PC-9 (cell line): ENCODE measurements at places on chromosomes 11 and 22.

DNA sequence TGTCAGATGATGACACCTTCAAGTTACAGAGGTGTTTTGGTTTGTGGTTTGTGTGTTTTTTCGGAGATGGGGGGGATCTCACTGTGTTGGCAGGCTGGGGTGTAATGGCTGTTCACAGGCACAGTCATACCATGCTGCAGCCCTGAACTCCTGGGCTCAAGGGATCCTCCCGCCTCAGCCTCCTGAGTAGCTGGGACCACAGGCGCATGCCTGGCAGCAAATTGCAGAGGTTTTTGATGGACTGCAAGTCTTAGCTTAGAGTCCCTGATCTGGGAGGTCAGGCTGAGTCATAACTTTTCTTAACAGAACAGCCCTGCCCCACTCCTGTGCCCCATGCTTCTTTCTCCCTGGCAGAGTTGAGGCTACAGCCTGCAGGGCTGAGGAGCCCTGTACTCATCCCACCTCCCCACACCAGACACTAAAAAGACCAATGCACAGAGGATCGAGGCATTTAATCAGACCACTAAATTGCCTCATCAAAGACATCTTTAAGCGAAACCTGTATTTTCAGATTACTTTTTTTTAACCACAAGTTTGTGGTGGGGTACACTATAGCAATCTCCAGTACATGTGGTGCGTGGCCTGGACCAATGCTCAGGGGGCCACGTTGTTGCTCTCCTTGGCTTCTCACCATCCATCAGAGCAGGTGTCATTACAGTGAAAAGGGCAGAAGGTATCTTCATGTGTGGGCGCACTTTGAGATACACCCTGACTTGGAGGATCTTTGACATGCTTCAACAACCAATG, 17.1 kb upstream of the ADORA2A start:
- DNase-seq, result no peak

DNA sequence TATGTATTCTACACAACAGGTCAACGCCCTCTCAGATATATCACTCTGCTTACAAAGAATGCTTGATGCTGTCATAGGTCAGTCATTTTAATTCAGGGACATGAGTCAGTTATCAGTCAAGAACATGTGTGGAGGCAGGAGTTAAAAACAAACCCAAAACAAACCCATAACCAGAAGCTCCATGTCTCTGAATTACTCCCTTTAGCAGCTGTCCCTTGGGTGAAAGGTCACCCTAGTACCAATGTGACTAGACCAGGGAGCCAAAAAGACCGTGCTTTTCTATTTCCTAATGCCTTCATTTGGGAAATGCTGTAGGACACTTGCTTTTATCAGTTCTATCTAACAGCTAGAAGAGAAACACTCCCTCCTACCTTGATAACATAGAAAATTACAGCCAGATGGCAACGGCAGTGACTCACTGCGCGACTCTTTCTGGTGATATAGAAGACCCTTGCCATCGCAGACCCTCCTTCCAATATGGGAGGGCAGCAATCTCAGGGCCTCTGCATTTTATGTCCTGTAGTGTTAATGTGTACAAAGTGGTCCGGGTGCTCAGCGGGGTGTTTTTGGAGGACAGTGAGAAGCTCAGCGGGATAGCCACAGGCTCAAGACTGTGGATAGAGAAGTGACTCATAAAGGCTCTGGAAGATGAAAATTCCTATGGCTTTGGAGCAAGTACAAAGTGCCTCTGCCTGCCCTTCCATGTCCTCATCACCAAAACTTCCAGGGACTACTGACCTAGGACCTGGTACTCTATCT, 24.8 kb downstream of the APOL5 start:
- peak; percentile 76 for DNase-seq

DNA sequence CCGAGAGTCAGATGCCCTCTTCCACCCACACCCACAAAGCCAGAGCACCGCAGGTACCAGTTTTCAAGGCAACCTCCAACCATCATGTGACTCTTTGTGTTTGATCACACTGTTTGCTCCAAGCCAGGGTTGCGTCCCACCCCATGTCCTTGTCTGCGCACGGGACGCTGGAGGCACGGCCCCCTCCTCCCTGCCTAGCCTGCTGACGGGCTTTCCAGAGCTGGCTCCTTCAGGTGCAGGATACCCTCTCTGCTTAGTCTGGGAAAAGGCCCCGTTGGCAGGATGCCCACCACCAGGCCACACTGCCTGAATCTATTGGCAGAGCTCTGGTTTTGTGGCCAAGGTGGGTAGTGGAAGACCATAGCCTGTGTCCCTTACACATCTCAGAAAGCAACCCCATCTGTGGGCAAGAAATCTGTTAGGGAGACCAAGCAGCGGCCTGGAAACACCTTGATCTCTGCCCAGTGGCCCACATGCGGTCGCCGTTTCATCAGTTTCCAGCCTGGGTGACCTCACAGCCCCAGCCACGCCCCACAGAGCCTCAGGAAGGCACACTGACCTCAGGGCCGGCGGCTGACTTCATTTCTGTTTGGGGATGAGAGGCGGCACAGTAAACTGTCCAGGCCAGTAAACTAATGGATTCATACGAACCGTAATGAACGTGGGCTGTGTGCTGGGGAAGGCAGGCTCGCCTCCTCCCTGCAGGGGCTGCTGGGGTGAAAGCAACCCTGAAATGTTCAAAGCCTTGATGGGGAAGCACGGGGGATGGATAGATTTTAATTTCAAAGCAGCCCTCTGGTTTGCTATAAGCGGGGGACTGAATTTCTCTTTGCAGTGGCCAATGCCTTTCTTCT, 25.8 kb downstream of the CDPF1 start:
- no peak for DNase-seq

DNA sequence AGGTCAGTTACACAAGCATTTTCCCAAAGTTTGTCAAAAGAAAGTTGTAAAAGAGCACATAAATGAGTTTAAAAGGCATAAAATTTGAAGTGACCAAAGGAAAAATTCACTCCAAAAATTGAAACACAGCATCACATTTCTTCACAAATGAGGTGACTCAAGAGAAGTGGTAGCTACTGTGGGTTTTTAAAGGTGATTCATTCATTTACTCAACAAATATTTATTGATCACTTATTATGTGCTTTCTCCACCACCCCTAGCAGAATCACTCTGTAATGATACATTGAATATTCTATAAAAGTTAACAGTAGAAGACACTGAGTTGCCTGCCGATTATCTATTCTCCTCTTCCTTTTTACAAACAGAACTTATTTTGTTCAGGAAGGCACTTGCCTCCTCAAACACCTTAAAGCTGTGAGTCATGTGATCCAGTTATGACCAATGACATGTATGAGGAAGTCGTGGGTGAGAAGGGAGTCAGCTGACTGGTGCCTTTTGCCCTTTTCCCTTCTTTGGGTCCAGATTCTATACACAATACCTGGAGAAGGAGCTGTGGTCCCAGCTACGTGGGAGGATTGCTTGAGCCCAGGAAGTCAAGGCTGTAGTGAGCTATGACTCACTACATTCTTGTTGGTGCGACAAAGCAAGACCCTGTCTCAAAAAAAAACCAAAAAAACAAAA, 67.7 kb upstream of the CLNS1A start:
- peak; percentile 33 for DNase-seq

GRCh38 chr11:91860661-91861060, 364.0 kb upstream of the FAT3 start:
- DNase-seq, result no peak

DNA sequence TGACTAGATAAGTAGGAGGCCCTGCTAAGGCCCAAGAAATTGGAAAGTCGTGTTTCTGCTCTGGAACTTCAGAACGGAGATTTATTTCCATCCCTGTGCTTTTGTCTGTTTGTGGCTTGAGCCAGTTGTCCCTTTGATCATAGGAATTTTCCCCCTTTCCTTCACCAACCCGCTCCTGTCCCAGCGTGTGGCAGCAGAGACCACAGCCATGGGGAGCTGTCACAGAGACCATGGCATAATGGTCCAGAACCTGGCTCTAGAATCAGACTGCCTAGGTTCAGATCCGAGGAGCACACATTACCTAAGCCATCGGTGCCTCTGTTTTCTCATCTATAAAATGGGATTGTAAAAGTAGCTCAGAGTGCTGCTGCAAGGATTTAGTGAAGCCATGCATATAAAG, 128.1 kb downstream of the GALNT18 start:
- DNase-seq, result no peak

DNA sequence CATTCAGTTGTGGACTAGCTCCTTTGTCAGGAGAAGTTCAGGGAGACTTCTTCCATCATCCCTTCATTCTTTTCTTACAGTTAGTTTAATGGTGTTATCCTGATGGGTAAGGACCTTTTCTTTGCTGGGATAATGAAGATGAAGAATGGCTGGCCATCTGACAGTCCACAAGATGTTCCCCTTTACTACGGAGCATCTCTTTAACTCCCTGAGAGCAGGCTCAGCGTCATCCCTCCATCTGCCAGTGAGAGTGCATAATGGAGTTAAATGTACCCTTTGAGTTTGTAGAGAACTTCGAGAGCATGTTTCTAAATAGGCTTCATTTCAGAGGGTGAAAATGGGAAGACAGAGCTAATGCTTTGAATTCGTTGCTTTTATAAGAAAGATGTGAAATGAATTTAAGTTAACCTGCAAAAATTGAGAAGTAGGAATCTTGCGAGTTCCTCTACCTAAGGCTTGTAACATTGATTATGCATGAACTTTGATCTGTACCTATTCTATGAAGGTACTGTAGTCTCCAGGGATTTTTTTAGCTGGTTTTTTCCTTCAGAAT, 1.7 kb downstream of the EP300 start:
- DNase-seq, result no peak

GRCh38 chr11:34864424-34864823, 51.8 kb downstream of the APIP start:
- DNase-seq, result no peak

GRCh38 chr11:44300844-44301563, 8.9 kb downstream of the ALX4 start:
- DNase-seq, result peak; percentile 61

DNA sequence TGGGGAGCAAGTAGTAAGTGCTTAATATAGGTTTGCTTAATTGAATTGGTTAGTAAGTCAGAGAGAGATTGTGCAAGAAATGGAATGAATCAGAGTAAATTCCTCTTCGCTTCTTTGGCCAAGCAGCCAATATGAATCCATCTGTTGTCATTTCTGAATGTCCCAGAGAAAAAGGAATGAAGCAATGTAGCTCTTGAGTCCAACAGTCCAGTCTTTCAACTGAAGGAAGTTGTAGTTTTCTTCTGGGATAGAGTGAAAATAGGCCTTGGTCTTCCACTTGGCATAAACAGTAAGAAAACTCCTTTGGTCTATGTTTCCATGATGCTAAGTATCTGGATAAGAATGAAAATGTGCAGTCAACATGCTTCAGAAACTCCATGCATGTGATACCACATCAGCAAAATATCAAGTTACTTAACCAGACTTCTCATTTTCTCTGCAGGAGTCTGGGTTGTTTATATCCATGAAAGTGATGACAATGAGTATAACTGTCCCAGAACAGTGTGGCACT, 1.8 kb upstream of the FIBIN start:
- DNase-seq, result no peak

GRCh38 chr11:24470431-24470830, 26.4 kb upstream of the LUZP2 start:
- DNase-seq, result no peak

GRCh38 chr11:126375726-126376125, 20.2 kb downstream of the ST3GAL4 start:
- DNase-seq, result no peak

- no peak for DNase-seq
Measured at GRCh38 chr22:48651036-48651890, 1176.4 kb downstream of the BRD1 start.

- no peak for DNase-seq
Measured at GRCh38 chr22:24830205-24830979, 24.4 kb downstream of the SGSM1 start.

GRCh38 chr11:97537407-97538150, 1147.8 kb downstream of the JRKL start:
- peak; percentile 26 for DNase-seq

GRCh38 chr11:87971354-87971753, 203.9 kb downstream of the RAB38 start:
- no peak for DNase-seq

- no peak for DNase-seq
Measured at GRCh38 chr11:61004180-61004611, 32.7 kb downstream of the CD6 start.

DNA sequence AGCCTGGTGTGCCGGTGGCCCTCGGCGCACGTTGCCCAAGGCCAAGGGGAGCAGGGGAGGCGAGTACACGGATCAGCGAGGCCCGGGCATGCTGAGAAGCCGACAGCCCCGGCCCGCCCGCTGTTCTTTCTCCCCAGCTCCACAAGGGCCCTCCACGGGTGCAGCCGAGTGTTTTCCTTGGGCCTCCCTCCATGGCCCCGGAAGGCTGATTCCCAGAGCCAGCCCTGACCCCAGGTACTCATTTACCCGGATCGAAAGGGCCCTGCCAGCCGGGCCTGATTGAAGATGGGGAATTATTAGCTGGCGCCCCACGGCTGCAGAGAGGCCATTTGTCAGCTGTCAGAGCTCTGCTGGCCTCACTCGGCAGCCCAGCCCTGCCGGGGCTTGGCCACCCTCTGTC, 53.1 kb downstream of the WNT7B start:
- no peak for DNase-seq

DNA sequence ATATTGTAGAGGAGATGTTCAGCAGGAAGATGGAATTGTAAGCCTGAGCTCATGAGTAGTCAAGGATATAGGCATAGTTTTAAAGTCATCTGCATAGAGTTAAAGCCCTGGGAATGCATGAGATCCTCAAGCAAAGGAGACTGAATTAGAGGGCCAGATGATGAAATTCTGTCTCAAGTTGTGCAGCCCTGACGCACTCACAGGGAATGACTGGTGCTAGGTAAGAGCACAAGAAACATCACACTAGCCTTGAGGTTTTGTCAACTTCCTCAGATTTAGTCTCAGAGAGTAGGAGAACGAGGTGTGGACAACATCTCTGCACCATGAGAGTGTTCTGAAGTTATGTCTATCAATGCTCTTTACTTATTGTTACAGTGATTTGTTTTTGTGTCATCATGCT, 5.8 kb downstream of the RAB38 start:
- DNase-seq, result no peak

DNA sequence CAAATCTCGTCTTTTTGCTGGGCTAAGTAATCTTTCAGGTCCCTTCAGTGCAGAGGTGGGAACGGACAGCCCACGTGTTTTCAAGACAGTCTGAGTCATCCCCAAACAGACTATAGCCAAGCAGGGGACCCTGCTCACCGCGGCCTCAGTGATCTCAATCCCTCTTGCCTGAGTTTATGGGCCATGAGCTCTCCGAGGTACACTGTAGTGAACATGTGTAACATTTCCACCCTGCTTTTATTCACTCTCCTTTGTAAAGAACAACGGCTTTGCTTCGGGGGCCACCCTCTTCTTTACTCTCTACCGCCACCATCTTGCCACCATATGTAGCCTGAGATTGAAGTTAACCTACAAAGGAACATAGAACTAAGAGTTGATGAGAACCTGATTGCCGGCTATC, 11.5 kb upstream of the KCTD14 start:
- DNase-seq, result no peak

- DNase-seq, result no peak
Measured at GRCh38 chr22:44995105-44995514, 14.7 kb downstream of the PHF21B start.

GRCh38 chr11:81207421-81208054, 1526.1 kb downstream of the FAM181B start:
- DNase-seq, result no peak
